ENCODE measurements at places on chromosomes 7 and 10. TPM values are rescaled to one million over a fixed set of nuclear protein-coding genes. Genes with fewer than 3 reads are reported as not detected.

The ATRNL1 gene
- total RNA-seq, result 20.2 TPM

The ITPRID1 gene
- not detected for total RNA-seq

The OR9A2 gene
- total RNA-seq, result not detected

The EVX1 gene
- not detected for total RNA-seq

The ZFAND4 gene
- total RNA-seq, result 12.9 TPM

The ASB10 gene
- total RNA-seq, result not detected

- DNase-seq, result no peak
Observed at GRCh38 chr10:60396766-60397165, 7.1 kb upstream of the ANK3 start.

DNA sequence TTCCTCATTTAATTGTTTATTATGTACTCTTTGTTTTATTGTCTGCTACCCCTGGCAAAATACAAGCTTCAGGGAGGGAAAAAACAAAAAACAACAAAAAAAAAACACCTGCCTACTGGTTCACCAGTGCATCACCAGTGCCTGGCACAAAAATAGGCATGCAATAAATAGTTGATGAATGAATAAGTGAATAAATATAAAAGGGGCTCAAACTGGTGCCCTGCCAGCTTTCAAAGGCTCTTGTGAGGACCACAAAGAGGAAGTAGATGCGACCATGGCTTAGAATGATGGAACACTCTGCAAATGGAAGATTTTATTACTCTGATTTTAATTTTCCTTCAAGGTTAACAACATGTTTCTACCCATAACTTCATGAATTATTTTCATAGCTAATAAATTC lies 213.0 kb upstream of the INHBA start:
- no peak for DNase-seq

DNA sequence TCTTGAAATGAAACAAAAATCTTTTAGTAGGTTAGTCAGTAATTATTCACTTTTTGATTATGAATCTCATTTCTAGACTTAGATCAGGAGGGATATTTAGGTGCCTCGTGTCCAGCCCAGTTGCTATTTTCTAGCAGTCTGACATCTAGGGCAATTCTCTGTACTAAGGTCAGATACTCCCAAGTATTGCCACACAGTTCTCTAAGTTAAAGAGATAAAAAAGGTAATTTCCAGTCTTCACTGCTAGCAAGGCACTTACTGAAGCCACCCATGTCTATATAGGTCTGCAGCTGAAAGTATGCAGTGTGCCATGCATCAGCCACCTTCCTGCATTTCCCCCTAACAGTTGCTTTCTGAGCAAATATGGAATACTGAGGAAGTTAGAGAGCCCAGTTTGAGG lies 83.4 kb downstream of the PON1 start:
- no peak for DNase-seq

GRCh38 chr10:26468291-26468690 lies 30.1 kb downstream of the APBB1IP start:
- no peak for DNase-seq

GRCh38 chr7:134885967-134886352 lies 100.3 kb upstream of the AGBL3 start:
- DNase-seq, result no peak

DNA sequence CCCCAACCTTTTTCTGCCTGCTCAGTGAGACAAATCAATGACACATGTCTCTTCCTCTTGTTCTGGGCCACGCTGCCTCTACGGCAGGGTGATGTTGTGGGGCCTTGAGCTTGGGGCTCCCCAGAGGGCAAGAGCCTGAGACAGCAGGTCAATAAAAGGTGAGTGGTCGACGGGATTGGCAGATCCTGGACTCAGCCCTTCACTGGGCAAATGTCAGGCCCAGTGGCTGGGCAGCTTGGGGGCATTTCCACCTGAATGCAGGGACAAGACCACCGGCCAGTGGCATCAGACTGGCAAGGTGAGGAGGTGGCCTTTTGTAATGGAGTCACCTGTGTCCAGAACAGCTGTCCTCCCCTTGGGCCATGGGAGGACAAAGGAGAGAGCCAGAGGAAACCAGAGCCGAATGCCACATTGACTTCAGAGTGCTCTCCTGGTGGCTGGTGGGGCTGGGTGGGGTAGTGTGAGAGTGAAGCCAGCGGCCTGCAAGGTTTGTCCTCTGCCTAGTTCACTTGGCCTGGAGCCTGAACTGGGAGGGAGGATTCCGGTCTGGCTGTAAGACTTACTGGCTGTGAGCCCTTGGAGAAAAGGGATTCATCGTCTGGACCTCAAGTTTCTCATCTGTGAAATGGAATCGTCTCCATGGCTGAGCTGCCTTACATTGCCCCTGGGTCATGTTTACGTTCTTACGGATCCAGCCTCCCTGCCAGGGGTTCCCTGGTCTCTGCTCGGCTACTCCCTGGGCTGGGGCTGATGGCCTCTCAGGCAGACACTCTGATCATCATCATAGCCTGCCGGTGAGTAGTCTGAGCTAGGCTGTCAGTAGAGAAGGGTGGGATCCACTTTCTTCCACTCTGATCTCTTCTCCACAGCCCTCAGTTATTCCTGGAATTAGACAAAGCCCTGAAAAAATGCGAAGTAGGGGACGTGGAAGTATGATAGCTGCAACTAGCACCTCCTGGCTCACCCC lies 25.4 kb upstream of the CRHR2 start:
- DNase-seq, result no peak

DNA sequence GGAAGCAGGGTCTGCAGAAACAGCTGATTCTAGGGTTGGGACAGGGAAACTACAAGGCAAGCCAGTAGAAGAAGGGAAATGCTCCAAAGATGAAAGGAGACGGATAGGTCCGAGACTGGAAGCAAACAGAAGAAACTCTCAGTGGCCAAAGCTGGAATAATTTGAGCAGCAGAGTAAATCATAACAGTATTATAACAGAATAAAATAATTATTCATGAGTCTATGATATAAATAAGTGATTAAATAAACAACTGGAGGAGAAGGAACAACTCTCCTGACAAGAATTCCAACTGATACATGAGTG lies 27.6 kb downstream of the EZH2 start:
- no peak for DNase-seq

DNA sequence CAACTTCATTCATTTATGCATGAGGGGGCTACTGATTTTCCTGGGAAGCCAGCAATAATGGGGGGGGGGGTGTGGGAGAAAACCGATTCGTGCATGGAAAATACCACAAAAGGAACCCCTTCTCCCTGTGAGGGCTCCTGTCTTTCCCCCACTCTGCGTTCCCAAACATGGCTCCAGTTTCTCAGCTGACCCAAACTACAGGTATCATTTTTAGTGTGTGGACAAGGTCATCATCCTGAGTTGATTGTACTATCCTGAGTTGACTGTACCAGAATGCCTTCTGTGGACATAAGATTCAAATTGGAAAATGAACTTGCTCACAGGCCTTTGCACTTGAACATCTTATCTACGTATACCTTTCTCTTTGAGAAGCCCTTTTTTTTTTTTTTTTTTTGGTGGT lies 49.9 kb downstream of the ZRANB1 start:
- no peak for DNase-seq

GRCh38 chr10:50575477-50576244 lies 48.1 kb downstream of the SGMS1 start:
- no peak for DNase-seq

DNA sequence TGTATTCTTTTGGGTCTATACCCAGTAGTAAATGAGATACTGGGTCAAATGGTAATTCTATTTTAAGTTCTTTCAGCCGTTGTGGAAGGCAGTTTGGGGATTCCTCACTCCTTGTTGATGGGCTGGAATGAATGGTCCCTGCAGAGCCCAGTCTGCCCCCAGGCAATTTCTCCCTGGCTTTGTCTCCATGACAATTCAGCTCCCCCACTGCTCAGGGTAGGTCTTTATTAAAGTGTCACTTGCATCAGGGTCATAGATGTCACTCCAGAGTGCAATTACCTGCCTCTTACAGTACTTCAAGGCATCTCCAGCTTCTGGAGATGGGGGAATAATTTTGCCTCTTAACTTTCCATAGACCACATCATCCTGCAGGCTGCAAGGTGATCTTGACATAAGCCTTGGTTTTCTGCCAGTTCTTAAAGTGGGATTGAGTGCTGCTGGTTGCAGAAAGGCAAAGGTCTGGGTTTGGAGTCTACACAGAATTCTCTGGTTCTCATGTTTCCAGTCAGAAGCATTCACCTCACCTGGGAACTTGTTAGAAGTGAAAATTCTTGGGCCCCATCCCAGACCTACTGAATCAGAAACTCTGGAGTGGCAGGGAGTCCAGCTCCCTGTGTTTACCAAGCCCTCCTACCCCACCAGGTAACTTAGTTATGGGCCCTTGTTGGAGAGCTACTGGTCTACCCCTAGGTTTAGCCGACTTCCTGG lies 442.4 kb downstream of the GALNT17 start:
- no peak for DNase-seq

- no peak for DNase-seq
Observed at GRCh38 chr7:102289057-102289456, 2.4 kb downstream of the SH2B2 start.

DNA sequence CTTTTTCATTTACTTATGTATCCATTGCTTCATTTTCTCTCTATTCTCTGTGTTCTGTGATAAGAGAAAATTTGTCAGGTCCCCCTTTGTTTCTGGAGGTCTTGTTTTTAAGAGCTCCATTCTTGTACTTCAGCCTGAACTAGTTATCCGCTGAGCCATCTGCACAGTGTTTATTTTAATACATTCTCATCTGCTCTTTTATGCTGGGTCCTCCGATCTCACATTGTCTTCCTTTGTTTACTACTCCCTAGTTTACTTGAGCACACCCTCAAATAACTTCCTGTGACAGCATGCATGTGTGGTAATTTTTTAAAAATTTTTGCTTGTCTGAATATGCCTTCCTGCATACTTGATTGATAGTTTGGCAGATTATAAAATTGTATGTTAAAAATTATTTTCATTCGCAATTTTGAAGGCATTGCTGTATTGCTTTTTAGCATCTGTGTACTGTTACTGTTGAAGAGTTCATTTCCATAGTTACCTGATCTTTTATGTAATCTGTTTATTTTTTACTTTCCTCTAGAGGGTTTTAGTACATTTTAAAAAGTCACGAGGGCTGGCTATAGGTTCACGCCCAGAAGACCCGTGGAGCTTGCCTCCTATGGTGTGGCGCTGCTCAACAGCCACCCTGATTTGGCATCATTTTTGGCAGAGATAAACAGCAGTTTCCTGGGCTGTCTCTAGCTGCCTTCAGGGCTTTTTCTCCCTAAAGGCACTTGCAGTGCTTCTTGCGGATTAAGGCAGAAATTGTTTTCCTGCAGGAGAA lies 31.9 kb downstream of the RSBN1L start:
- DNase-seq, result no peak

DNA sequence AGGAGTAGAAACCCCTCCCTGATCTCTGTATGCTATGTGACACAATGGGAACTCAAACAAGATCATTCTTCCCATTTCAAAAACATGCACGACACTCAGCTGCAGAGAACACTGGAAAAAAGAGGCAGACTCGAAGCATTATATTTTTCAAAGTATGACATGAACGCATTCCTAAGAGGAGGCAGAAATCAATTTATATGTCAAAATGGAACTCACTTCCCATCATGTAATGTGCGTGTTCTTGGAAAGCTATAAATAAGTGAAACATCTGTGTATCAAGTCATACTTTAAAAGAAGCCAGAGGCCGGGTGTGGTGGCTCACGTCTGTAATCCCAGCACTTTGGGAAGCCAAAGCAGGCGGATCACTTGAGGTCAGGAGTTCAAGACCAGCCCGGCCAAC lies 142.7 kb downstream of the ICA1 start:
- no peak for DNase-seq

DNA sequence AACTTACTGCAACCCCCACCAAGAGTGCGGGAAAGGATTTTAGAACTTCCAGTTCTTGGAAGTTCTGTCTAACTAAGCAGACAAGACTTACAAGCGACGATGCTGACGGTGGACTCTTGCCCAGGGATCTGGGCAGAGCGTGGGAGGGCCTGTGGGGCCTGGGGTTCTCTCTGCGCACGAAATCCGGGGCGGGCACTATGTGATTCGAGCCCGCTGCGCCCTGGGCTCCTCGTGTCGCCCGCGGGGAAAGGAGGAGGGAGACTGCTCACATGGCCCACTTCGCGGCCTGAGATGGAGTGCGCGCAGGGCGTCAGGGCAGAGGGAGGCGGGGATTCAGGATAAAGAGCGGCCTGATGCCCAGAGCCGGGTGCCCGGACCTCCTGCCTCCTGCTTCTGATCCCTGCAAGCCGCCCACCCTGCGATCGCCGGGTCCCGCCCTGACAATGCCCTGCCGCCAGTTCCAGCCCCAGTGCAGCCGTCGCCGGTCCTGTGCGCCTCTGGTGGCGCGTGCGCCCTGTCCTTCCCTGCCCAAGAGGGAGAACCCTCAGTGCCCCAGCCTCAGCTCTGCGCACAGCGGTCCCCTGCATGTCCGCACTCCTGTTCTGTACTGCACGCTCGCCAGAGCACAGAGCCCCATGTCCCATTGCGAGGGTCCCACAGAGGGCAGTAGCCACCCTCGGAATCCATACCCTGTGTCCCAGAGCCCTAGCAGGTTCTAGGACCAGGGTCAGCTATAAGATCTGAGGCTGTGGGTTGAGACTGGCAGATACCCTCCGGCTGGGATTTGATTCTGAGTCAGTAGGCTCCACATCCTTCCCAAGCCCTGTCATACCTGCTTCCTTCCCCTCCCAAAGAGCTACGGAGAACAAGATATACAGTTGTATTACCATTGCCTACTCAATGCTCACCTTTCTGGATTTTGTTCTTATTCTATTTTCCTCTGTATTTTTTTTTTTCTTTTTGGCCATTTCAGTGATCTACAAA lies 99.4 kb upstream of the TMEM106B start:
- no peak for DNase-seq

DNA sequence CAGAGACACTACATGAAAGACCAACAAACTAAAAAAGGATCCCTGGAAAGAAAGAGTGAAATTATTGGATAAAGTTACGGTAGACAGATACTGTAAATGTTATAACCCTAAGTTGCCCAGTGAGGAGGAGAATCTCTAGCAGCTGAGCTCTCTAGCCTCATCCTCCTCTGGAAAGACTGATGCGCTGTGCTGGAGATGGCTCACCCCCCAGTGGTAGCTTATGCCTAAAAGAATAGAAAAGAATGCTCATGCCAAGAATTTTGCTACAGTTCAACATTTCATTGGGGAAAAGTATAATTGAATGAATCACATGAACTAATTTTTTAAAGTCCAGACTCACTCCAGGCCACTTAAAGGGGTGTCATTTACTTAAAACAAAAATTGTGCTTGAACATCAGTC lies 50.8 kb upstream of the RNF32 start:
- no peak for DNase-seq

GRCh38 chr10:102565793-102566192 lies 62.0 kb downstream of the SUFU start:
- no peak for DNase-seq
